ENCODE measurements at places on chromosomes 2 and 18.

DNA sequence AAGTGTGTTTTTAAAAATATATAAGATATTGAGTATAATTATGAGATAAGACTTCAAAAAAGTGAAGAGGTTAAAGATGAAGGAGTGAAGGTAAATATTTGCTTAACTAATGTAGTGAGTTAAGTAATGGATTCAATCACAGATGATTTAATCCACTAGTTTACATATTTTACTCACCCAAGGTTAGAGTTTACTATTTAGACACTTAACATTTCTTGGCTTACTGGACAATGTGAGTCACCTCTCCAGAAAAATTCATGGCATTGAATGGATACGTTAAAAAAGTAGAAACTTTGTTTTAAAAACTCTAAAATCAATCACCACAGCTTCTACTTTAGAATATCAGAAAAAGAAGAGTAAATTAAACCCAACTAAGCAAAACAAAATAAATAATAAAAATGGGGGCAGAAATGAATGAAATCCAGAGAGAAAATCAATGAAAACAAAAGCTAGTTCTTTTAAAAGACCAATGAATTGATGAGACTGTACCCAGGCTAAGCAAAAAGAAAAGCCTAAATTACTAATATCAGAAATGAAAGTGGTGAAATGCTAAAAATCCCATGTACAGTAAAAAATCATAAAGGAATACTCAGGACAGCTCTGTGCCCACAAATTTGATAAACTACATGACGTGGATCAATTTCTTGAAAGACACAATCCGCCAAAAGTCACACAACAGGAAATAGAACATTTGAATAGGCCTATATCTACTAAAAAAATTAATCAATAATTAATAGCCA, 1.9 kb upstream of the HMSD start:
- DNase-seq: no peak

- no peak for DNase-seq
Measured at GRCh38 chr18:74651327-74652128, 53.9 kb downstream of the ZNF407 start.

DNA sequence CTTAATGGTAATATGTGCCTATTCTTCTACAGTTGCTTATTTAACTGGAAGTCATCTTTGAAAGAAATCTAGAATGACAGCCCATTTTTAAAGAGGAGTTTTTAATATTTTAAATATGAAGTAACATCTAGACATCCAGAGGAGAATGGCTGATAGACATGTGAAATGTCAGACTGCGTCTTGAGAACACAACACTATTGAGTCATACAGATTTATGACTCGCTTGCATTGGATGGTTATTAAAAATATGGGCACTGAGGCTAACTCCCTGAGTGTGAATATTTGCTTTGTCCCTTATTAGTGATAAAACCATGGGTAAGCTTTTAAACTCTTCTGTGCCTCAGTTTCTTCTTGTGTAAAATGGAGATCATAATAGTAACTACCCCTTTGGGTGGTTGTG, 22.9 kb downstream of the TDRD15 start:
- DNase-seq: no peak

- DNase-seq: no peak
Measured at GRCh38 chr2:237667893-237668292, 40.5 kb downstream of the LRRFIP1 start.

GRCh38 chr2:232466221-232466620, 10.3 kb downstream of the ALPI start:
- no peak for DNase-seq

DNA sequence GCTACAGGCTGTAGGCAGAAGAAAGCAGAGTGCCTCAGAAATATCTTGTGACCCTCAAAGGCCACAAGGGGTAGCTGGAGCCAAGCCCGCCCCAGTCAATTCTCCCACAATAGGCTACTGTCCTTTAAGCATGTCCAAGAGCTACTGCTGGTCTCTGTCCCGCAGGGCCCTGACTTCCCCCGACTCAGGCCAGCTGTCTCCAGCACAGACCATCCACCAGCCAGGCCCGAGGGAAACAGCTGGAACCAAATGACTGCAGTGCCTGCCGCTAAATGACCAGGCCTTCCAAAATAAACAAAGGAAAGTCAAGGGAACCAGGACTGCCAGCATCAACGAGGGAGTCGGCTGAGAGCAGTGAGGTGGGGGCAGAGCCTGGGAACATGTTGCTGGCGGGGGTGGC, 36.7 kb downstream of the MCFD2 start:
- no peak for DNase-seq

GRCh38 chr2:203418271-203418670, 90.1 kb downstream of the ABI2 start:
- DNase-seq: no peak

Measured in skeletal muscle cell (primary cell).